H7 (cell line): ENCODE measurements at places on chromosomes 2 and 18.

DNA sequence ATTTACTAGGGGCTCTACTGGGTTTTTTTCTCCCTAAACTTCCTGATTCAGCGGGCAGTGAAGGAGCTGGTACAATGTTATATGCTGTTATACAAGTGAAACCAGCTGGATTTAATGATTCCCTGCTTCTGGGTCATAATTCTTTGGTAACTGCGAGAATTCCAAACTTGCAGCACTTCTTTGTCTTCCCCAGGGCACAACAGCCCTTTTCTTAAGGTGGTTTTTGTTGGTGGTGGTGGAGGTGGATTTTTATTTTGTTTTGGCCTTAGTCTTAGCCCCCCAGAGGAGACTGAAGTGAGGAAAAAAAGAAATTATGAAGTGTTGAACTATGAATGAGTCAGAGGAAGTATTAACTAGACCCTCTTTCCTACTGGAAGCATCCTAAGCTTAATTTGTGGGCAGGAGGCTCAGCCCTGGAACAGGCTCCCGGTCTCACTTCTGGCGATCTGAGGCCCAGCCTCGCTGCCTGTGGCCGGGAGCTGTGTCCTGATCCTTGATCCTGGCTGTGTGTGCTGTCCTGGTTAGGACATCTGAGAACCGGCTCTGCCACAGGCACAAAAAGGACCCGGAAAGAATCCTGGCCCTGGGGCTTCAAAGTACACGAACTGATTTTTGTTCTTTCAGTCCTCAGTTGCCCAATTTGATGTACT lies 141.9 kb downstream of the LYPD6B start:
- DNase-seq, result no peak

GRCh38 chr18:45896991-45897390 lies 70.1 kb downstream of the EPG5 start:
- no peak for DNase-seq

GRCh38 chr18:36829362-36830157 lies 633 bp downstream of the KIAA1328 start:
- DNase-seq, result no peak

GRCh38 chr2:54164106-54164505 lies 48.7 kb downstream of the ACYP2 start:
- DNase-seq, result no peak

- DNase-seq, result peak; percentile 31
Measured at GRCh38 chr18:27136208-27136535, 48.9 kb downstream of the CHST9 start.

- no peak for DNase-seq
Measured at GRCh38 chr2:11430729-11431128, 35.2 kb downstream of the E2F6 start.

- no peak for DNase-seq
Measured at GRCh38 chr18:62710417-62710816, 4.9 kb upstream of the PHLPP1 start.

DNA sequence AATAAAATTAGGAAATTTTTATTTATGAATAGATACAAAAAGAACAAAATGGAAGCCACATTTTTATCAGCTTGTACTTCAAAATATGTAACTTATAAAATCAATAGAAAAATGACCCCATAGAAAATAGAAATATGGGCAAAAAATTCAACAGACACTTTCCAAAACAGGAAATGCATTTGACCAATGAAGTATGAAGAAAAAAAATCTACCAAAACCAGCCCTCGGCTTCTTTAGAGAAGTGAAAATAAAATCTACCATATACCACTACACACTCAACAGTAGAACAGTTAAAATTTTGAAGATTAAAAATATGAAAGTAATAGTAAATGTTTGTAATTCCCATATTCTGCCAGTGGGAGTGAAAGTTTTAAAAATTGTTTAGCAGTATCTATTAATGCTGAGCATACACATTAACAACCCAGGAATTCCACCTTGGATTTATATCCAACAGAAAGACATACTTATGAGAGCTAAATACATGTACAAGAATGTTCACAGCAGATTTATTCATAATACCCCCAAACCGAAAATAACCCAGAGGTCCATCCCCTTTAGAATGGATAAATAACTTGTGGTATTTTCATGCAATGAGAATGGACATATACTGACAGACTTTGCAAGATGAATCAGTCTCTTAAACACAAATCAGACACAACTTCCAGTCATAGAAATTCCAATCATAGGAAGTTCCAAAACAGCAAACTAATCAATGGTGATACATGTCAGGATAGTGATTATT lies 318.0 kb downstream of the FIGN start:
- DNase-seq, result no peak

- no peak for DNase-seq
Measured at GRCh38 chr2:138356178-138356577, 145.4 kb upstream of the SPOPL start.

GRCh38 chr2:98896416-98896815 lies 39.6 kb downstream of the CRACDL start:
- DNase-seq, result no peak

DNA sequence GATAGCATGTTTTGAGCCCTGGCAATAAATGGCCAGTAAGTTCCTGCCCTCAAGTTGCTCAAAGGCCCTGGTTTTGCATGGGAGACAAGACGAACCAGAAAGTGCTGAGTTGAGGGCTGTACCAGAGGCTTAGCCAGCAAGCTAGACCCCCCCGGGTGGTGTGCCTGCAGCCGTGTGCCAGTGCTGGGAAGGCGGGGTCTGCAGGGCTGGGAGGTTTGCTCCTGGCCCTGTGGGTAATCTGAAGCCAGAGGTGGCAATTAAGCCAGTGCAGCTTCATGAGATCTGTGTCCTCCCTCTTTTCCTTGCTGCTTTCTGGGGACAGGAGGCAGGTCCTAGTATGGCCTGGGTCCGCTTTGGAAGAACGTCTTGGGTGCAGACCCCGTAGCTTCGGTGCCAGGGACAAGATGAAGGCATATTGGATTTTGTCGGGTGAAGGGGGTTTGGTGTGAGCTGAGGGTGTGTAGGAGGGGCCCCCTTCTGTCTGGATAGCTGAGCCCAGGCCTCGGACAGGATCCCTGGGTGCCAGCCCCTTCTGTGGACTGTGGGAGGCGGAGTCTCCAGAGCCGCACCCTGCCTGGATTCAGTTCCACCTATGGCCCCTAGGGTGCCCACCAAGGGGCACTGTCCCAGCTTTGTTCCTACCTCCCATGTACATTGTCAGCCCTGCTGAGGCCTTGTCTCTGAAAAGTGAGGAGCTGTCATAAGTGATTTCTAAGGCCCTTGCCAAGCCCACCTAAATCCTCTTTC lies 15.6 kb downstream of the ATOH8 start:
- peak; percentile 91 for DNase-seq

- no peak for DNase-seq
Measured at GRCh38 chr18:63090334-63090733, 229.2 kb downstream of the BCL2 start.

GRCh38 chr2:129318581-129319421 lies 660.7 kb upstream of the RAB6C start:
- DNase-seq, result peak; percentile 28

DNA sequence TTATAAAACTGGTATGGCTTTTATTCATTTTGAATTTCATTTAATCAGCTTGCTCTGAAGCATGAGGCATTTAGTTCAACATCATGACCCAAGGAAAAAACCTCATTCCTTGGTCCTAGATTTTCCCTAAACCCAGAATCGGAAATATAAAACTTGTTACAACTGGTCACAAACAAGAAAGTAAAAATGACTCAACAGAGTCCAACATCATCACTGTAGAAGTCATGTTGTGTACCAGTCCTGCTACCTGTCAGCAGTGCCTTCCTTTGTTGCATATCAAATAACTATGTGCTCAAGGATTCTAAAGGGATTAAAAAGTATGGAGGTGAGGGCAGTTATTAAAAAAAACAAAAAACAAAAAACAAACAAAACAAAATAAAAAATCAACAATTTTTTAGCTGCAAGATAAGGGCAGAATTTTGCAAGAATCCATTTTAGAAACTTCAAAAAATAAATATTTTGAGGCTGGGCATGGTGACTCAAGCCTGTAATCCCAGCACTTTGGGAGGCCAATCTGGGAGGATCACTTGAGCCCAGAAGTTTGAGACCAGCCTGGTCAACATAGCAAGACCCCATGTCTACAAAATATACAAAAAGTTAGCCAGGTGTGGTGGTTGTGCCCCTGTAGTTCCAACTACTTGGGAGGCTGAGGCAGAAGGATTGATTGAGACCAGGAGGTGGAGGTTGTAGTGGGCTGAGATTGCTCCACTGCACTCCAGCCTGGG lies 18.4 kb downstream of the NCKAP1 start:
- DNase-seq, result no peak

- DNase-seq, result peak; percentile 71
Measured at GRCh38 chr18:32158108-32158624, 31.7 kb upstream of the MEP1B start.

- DNase-seq, result no peak
Measured at GRCh38 chr2:154555710-154556109, 142.8 kb upstream of the KCNJ3 start.

GRCh38 chr2:175126661-175127060 lies 41.3 kb downstream of the ATF2 start:
- DNase-seq, result no peak

- no peak for DNase-seq
Measured at GRCh38 chr2:25234738-25235137, 66.4 kb upstream of the POMC start.

DNA sequence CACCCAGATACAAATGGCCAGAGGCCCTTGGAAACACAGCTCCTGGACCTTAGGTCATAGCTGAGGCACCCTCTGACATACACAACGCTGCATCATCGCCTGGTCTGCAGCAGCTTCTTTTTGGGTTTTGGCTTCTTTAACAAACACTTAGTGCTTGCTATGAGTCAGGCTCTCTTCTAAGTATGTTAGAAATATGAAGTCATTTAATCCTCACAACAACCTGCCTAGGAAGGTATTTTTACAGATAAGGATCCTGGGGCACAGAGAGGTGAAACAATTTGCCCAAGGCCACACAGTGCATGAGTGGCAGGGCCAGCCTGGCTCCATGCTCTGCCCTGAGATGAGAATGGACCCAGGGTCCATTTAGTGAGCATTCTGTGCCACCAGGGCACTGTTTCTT lies 96.6 kb downstream of the TMEM17 start:
- no peak for DNase-seq

DNA sequence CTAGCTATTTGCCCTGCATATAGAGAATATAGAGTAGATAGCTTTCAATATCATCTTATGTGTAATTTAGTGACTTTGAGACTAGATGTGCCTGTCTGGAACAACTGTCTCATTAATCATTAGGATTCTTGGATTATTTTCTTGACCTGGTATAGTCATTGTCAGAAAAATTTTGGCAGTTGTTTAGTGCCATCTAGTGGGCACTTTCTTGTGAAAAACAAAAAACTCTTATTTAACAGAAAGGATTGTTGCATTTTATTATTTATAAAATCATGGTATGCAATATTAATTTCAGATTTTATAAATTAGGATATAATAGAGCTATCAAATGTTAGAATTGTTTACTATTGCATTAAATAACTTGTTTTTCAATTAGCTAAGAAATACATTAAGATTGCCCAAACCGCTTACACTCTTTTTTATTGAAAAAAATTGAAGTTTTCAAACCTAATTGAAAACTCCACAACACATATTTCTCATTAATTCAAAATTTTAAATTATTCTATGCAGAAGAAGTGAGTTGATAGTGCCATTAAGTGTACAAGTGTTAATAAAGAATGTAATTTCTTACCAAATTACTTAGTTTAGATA lies 80.3 kb downstream of the DYNAP start:
- DNase-seq, result peak; percentile 17

DNA sequence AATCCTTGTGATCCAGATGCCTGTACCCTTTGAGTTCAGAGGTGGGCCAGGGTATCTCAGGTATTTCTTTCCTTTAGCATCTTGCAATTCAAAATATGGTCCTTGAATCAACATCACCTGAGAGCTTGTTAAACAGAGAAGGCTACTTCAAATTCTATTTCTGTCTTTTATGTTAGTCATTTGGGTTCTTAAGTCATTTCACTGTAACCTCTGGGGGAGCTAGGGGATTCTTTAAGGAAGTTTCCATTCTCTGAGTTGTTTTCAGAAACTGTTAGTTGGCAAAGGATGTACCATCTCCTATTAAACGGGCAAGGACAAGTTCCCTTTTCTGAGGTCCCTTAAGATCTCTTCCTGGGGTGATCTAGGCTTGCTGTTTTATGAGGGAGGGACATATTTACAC lies 16.6 kb downstream of the CFLAR start:
- DNase-seq, result no peak
